Activated T-helper 2 cell treated with anti-CD3 and anti-CD28 coated beads, Interferon-gamma antibody, Interleukin-2, Interleukin-4, amounts not matched to agents 10 μg/mL and 5 μg/mL and 100 μg/mL, durations not matched to agents 14 hours and 24 hours and 36 hours (primary cell): ENCODE measurements at places on chromosomes 2 and 18. TPM values are rescaled to one million over a fixed set of nuclear protein-coding genes. Genes with fewer than 3 reads are reported as not detected.

DNA sequence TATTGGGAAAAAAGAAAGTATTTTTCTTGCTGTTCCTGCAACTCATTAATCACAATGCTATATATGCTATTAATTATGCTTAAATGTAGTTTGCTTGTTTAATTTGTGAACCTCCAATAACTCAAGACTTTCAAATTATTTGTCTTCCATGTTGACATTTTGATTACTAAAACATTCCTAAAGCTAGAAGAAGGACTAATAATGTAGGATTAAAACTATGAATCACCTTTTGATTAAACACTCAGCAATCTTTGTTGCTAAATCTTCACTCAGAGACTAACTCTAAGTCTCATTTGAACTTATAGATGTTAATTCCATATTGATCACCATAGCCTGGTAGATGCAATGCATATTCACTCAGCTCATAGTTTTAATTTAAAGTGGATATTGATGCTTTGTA is 524.6 kb upstream of the ZEB2 start:
- DNase-seq: no peak

- no peak for DNase-seq
Measured at GRCh38 chr2:28291811-28292440, 100.7 kb upstream of the FOSL2 start.

DNA sequence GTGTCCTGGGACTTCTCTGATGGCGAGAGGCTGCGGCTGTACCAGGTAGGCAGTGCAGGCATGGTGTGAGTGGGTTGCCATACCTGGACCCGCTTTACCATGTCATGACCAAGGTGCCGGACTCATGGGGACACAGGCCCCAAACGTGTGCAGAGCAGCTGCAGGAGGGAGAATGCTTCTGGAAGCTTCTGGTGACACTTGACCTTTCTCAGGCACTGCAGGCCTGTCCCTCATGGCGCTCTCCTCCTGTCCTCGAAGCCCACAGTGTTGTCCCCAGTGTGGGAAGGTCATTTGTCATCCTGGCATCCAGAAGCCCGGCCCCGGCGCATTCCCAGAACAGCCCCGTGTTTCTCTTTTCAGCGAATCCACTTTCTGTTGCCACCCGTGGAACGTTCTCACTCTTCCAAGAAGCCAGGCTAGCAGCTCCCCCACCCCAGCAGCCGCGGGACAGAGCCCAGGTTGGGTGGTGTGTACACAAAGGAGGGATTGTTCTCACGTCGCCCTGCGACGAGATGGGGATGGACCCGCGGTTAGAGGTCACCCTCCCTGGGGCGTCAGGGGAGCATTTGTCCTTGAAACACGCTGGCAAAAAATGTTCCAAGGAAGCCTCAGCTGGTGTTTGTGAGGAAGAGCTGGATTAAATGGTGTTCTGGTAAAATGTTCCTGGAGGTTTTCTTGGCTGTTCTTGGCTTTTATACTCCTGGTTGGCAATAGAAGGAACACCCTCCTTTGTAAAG is 43.7 kb downstream of the SH3BP4 start:
- no peak for DNase-seq

DNA sequence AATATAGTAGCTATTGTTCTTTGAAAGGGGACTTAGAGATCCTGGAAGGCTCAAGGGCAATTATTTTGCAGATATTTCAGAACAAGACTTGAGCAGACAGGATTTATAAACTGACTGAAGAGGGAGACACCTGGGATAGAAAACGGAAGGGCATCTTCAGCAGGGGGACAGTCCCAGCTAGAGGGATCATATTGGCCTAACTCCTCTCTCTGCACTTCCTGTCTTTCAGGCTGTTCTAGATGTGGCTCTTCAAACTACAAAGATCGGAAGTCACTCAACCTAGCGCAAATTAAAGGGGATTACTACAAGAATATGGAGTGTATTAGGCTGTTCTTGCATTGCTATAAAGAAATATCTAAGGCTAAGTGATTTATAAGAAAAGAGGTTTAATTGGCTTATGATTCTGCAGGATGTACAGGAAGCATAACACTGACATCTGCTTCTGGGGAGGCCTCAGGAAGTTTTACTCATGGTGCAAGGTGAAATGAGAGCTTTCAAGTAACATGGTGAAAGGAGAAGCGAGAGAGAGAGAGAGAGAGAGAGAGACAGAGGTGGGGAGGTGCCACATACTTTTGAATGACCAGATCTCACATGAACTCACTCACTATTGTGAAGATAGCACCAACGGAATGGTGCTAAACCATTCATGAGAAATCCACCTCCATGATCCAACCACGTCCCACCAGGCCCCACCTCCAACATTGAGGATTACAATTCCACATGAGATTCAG is 5.3 kb upstream of the CTIF start:
- no peak for DNase-seq

GRCh38 chr2:95021847-95022246 is 3.7 kb upstream of the MAL start:
- DNase-seq: no peak

- no peak for DNase-seq
Measured at GRCh38 chr2:218701806-218702205, 8.8 kb upstream of the TTLL4 start.

GRCh38 chr18:57373017-57373416 is 20.7 kb downstream of the ST8SIA3 start:
- no peak for DNase-seq

DNA sequence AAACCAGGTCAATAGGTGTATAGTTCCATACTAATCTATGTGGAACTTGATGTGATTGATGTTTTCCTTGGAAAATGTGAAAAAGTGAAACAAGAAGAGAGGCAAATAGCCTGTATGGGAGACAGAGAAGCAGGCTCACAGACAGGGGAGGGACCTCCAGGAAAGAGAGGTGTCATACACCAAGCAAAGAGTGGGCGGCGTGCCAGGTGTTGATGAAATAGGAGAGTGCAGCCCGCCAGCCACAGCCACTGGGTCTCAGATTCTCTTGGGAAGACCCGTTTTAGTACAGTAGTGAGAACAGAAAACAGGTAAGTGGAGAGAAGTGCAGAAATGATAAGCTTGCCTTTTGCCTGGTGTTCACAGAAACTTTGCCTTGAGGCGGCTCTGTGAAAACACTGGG is 301.9 kb downstream of the ZNF407 start:
- no peak for DNase-seq

DNA sequence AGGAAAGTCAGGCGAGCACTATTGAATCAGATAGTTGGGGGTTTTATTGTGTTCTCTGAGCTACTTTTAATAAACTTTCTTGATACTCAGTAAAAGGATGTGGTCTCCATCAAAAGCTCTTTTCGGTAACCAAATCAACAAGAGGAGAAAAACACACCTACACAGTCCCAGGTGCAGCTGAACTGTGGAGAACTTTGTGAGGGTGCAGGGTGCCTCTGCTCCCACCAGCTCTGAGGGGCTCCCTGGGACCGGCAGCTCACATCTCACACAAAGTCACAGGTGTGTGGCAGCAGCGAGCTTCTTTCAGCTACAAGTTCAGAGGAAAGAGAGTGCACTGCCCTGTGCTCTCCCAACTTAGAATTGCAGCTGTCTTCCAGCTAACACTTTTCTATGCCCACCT is 650.4 kb downstream of the RNF144A start:
- peak; percentile 53 for DNase-seq

DNA sequence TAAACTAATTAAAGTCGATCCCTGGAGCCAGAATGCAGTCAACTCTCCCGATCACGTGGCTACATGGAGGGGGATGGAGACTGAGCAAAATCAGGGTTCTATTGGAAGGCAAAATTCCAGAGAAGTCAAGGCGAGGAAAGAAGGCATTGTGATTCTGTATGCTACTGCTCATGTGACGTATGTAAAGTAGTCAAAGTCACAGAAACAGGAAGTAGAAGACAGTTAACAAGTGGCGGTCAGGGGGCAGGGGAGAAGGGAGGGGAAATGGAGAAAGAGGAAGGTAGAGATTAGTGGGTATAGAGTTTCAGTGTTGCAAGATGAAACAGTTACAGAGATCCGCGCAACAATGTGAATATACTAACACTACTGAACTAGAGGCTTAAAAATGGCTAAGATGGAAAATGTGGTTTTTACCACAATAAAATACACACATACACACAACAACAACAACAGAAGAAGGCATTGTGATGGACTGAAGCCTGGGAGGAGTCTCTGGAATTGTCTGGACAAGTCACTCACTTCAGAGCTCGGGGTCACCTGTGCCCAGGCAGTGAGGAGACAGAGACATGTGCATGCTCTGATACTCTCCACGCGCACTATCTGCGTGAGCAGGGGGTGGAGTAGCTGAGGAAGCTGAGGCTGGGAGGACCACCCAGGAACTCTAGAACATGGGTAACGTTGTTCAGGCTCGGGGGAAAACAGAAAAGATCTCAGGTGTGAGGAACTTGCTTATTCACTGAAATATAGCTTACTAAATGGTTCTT is 89.9 kb upstream of the CDCA7 start:
- peak; percentile 22 for DNase-seq

GRCh38 chr2:43370705-43371104 is 144.3 kb upstream of the ZFP36L2 start:
- no peak for DNase-seq

DNA sequence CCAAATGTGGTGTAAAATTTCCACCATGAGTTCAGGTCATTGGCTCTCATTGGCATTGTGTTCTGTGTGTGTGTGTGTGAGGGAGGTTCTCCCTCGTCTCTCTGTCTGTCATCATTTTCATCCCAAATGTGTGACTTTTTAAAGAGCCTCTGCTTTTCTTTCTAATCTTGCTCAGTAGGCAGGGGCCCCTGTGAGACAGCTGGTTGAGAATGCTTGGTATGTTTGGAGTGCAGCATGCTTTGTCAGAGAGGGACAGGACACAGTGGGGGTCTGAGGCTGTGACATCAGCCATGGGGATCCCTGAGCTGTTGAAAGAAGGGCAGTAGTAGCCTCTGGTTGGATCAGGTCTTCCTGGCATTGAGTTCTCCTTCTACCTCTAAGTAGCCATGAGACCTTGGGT is 10.6 kb downstream of the PTPRM start:
- DNase-seq: no peak

GRCh38 chr18:58581265-58581664 is 47.6 kb downstream of the ALPK2 start:
- DNase-seq: no peak

DNA sequence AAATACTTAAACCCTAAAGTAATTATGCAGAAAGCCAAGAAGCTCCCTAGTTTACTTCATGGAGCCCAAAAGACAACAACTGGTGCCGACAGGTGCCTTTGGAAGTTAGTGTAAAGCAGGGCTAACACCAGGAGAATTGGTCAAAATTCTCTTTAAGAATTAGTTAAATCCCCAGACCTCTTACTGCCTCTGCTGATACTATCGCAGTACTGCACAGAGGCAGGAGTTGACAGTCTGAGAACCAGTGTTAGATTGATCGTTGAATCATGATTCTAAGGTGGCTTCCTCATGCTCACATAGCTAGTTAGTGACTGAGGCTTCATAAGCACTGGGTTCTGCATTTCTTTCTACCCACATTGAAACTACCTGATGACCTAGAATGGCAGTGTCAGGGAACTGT is 445.0 kb downstream of the XIRP2 start:
- no peak for DNase-seq

GRCh38 chr2:62404913-62405312 is 101.1 kb downstream of the TMEM17 start:
- no peak for DNase-seq

DNA sequence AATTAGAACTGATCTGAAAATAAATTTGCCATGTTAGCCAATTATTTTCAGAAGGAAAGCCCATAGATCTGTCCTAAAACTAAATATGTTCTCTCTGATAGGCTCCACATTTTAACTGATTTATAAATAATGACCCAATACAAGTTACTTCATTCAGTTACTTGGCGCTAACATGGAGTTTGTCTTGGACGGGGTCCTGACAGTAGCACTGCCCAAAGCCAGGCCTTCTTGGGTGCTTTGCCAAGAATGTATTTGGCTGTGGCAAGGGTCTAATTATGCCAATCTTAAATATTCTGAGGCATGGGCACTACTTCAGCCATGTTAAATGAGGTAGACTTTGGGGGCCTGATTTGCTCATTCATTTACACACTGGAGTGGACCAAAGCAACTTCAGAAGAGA is 135.0 kb upstream of the PKDCC start:
- no peak for DNase-seq

- DNase-seq: no peak
Measured at GRCh38 chr2:160576054-160576499, 82.5 kb upstream of the RBMS1 start.

GRCh38 chr18:56168049-56168781 is 470.2 kb downstream of the TXNL1 start:
- DNase-seq: no peak

GRCh38 chr2:31275976-31276375 is 42.0 kb downstream of the EHD3 start:
- no peak for DNase-seq

- DNase-seq: no peak
Measured at GRCh38 chr2:42074661-42075060, 26.8 kb downstream of the PKDCC start.

- DNase-seq: no peak
Measured at GRCh38 chr2:180231015-180231414, 223.9 kb upstream of the CWC22 start.

- no peak for DNase-seq
Measured at GRCh38 chr2:239993291-239993690, 31.9 kb downstream of the NDUFA10 start.

- no peak for DNase-seq
Measured at GRCh38 chr18:68301441-68301840, 413.5 kb downstream of the TMX3 start.

GRCh38 chr2:13050764-13051163 is 334.0 kb downstream of the TRIB2 start:
- DNase-seq: no peak

DNA sequence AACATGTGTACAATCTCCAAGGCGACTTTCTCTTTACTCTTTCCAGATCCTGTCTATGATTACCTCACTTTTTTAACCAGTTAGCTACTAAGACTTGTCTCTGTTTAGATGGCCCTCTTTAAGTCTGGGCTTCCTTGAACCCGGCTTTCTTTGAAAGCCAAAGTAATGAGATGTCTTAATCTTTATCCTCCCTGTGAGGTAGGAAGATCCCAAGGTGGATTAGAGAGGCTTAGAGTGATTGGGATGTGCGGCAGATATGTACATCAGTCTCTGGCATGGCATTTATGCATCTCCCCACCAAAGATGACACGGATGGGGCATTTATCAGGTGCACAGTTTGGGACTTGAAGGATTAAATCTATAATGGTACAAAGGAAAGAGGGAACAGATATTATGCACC is 186.3 kb downstream of the FSHR start:
- DNase-seq: no peak

GRCh38 chr18:22267697-22268096 is 98.3 kb downstream of the GATA6 start:
- no peak for DNase-seq

The MBD2 gene
- total RNA-seq: 165 and 196 TPM in 2 replicates

The FEV gene
- total RNA-seq: not detected in 2 replicates

The B3GNT7 gene
- 0.05 and 0.09 TPM in 2 replicates for total RNA-seq

The RAB1A gene
- 88.1 and 96.6 TPM in 2 replicates for total RNA-seq

The COL3A1 gene
- total RNA-seq: 0.16 and 0.43 TPM in 2 replicates

The DIPK1C gene
- not detected in 2 replicates for total RNA-seq

The PPP1R7 gene
- total RNA-seq: 101 and 106 TPM in 2 replicates

The IL36A gene
- total RNA-seq: 0.34 TPM in 1 of 2 replicates, not detected in the other

The RRM2 gene
- 374 TPM in 2 replicates for total RNA-seq

The SLC30A3 gene
- 1.7 and 1.9 TPM in 2 replicates for total RNA-seq
